Activated CD8-positive, alpha-beta memory T cell treated with anti-CD3 and anti-CD28 coated beads for 48 hours (primary cell): ENCODE measurements at places on chromosomes 7 and 10.
A peak's percentile ranks its signal among the peaks of the same experiment; 100 is the strongest.

DNA sequence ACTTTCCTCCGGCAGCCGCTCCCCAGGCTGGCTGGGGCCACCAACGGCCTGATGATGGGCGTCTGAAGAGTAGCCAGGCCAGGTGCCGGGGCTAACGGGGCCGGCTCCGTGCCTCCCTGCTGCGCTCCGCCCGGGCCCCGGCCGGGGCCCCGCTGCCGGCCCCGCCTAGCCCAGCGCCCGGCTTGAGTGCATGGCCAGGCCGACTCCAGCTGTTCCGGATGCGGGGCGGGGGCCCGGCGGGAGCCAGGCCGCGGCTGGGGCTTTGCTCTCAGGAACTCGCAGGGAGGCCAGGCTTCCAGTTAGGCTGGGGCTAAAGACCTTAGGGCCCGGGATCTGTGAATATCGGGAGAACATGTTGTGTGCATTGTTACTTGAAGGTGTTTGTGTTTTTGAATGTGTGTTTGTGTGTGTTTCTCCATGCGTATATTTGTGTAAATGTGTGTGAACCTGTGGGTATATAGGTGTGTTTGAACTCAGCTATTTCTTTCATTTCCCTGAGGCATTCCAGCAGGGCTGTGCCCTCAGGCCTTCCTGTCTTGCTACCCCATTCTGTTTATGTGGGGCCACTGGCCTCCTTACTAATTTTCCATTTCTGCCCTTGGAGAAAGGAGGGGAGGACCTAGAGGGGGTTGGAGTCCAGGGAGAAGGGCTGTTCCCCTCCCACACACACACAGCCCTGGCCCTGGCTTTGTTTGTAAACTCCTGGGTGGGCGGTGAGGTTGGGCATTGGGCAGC is 1.1 kb upstream of the LBX1 start:
- DNase-seq = no peak

DNA sequence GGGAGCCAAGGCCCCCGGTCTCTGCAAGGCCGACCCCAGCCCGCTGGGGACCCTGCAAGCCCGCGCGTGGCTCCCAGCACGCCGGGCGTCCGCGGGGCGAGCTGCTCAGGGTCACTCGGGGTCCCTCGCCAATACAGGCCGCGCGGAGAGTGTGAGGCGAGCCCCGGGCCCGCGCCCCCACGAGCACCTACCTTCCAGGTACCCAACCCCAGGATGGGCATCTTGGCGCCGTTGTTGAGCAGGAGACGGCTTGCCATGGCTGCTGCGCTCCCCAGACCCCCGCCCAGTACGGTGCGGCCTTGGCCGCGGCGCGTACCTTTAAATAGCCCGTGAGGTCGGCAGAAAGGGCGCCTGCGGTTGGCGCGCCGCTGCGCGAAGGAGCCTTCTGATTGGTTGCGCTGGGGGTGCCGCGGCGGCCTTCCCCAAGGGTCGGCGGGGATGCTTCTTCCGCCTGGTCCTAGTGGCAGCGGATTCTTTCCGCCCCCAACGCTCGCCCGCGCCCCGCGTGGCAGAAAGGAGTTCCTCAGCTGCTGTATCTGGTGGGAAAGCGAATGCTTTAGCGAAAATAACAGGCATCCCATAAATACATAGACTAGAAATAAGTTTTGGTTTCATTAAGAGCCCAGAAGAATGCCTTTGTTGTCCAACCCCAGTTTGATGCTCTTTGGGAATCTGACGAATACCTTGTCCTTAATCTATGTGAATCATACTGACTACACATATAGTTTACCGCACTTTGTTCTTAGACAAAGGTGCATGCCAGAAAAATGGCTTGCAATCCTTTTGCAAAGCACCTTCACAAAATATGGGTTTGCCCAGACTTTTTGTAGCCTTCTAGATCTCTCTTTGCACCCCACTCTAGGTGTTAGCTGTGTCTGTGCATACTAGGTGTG is at the start of gene AKR1B1:
AKR1B1 (minus strand) TSS at position 295 of the 893 bp plus-strand sequence; CDS start at position 257, 38 bp downstream.
- peak; percentile 83 for DNase-seq

GRCh38 chr10:5514226-5514850 is 10.4 kb upstream of the CALML3 start:
- DNase-seq = no peak

GRCh38 chr10:34538281-34538829 is 276.7 kb downstream of the PARD3 start:
- DNase-seq = no peak

- no peak for DNase-seq
Observed at GRCh38 chr10:86793696-86794095, 37.3 kb downstream of the BMPR1A start.

- DNase-seq = no peak
Observed at GRCh38 chr7:74395745-74396311, 57.9 kb upstream of the GTF2IRD1 start.

DNA sequence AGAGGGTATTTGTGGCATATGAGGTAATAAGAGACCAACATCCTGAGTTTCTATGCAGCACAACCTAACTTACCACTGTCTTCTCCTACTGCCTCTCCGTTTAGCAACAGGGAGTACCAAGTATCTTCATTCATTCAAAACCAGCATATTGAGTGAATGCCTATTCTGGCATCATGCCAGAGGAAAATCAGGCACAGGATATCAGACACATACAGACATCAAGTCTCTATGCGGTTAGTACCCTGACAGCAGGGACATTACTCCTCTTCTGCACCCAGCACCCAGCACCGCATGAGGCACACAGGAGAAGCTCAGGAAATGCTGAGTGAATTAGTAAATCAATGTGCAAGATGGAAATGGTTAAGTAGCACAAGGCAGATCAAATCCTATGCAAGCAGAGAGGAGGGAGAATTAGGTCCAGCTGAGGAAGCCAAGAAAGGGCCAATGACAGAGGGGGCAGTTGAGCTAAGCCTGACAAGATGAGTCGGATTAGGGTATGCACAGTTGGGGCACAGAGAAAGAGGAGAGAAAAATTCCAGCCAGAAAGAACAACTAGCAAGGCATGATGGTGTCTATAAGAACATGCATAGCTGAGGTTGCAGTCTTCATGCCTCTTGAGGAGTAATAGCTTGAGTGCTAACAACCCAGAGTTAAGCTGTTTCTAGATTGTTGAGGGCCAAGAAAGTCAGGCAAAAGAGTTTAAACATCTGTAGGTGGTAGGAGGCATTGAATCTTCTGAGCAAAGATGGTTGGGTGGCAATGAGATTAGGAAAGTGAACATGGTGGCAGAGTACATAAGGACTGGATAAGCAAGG is 146.0 kb downstream of the PLXNA4 start:
- no peak for DNase-seq

DNA sequence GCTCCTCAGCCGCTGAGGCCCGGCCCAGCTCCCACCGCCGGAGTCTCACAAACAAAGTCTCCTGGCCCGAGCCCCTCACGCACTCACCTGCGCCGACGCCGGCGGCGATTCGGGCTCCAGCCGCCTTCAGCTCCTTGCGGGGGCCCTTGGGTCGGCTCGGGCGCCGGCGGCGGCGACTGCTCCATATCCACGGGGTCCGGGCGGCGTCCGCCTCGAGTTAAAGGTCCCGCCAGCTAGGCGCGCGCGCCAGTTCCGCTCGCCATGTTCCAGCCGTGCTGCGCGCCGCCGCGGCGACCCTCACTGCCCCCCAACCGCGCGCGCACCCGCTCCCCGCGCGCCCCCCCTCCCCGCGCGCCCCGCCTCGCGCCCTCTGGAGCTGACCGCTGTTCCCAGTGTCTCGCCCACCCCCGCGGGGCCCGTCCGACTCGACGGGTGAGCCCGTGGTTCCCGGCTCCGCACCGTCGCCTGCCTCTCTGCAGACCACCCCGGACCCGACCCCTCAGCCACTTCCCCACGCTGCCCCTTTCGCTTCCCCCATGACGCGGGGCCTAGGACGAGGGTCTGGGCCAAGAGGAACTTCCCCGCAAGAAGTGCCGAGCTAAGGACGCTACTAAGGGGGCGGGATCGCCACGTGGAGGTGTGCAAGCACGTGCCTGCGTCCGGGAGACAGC is 396.1 kb downstream of the ZNF33B start:
- no peak for DNase-seq

DNA sequence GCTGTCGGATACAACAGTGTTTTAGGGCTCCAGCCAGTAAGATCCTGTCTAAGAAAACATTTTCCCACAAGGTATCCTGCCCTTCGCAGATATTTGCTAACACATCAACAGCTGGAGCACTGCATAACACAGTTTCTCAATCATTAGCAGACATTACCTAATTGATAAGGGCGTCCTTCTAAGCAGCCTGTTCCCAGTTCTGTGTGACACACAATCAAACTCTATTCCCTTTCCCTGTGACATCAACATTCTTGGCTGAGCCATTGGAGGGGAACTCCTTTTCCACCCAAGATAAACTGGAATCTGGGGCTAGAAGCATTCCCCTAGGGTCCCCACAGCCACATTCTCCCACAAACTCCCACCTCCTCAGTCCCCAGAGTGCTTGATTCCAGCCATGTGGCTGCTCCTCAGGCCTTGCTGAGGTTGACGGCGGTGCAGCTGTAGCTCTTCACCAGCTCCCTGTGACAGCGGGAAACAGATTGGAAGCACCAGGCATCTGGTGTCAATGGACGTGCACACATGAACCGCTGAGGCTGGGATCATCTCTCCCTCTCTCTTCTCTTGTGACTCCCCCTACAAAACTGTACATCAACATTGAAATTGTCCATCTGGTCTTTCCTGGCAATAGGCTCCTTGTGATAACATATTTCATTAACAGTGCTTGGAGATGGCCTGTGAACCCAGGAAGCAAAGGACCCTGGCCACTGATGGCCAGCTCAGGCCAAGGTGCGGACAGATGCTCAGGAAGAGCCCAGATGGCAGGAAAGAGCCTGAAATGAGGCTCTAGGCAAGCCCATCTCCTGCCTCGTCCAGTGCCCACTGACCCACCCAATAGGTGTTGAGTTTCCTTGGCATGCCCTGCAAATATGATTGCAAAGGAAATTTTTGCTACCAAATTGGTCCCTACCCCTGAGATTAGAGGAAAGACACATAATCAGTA is 131.1 kb upstream of the TBX20 start:
- no peak for DNase-seq

DNA sequence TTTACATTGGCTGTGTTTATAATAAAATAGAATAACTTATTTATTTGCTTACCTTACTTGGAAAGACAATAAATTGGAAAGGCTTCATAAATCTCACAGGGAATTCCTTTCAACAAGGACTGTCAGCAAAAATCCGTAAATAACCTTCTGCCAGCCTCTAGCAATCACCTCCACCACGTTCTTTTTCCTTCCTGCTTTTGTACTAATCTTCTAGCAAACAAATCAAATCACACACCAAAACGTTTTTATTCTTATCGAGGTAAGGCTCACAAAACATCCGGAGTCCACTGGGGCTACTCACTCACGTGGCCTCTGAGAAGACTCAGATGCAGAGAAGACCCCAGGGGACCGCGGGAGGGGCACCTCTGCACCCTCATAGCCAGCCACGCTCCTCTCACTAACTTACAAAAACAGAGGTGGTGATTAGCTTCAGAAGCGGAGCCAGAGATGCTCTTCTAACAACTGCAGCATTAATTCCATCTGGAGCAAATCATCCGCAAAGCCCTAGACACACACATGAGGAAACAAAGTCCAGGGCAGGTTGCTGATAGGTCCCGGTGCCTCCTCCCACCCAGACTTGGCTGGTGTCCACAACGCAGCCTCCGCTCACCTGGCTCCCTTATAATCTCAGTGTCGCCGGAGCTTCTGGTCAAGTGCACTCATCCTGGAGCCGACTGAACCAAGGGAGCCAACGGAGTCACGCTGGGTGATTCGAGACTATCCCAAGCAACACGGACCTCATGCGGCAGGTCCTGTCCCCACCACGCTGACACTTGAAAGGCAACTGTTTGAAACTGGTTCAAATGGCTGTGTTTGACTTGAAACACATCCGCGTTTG is 22.5 kb downstream of the CTBP2 start:
- DNase-seq = no peak

GRCh38 chr7:155124706-155125105 is 54.6 kb downstream of the HTR5A start:
- no peak for DNase-seq

GRCh38 chr10:97121041-97121440 is 64.7 kb downstream of the SLIT1 start:
- no peak for DNase-seq

DNA sequence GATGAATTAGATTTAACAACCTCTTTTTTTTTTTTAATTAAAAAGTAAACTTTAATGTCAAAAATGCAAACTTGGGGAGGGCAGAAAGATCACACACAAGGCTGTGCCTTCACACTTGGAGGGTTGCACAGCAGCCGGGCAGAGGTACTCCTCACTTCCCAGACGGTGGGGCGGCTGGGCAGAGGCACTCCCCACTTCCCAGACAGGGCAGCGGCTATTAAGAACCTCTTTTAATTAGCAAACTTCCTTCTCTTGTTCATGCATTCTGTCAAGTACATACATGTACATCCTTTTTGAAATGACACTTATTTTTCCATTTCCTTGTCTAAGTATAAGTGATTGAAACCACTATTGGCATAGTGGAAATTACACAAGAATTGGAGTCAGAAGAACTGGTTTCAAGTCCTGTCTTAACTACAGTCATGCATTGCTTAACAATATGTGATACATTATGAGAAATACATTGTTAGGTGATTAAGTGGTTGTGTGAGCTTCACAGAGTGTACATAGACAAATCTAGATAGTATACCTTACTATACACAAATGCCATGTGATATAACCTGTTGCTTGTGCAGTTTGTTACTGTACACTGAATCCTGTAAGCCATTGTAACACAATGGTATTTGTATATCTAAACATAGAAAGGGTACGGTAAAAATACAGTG is 26.5 kb downstream of the BTRC start:
- no peak for DNase-seq

DNA sequence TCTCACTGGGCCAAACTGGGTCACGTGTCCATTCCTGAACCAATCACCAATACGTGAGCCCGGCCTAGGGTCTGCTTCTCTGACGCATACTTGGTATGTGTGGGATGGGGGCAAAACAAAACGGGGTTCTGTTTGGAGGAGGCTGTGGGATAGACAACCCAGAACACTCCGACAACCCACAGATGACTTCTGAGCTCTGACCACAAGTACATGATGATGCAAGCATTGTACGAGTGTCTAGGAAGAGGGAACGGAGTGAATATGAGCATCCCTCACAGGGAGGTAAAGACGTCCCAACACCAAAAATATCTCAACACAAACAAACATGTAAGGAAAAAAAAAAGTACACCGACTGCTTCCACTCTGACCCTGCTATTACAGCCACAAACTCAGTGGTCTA is 5.6 kb downstream of the DAGLB start:
- no peak for DNase-seq

DNA sequence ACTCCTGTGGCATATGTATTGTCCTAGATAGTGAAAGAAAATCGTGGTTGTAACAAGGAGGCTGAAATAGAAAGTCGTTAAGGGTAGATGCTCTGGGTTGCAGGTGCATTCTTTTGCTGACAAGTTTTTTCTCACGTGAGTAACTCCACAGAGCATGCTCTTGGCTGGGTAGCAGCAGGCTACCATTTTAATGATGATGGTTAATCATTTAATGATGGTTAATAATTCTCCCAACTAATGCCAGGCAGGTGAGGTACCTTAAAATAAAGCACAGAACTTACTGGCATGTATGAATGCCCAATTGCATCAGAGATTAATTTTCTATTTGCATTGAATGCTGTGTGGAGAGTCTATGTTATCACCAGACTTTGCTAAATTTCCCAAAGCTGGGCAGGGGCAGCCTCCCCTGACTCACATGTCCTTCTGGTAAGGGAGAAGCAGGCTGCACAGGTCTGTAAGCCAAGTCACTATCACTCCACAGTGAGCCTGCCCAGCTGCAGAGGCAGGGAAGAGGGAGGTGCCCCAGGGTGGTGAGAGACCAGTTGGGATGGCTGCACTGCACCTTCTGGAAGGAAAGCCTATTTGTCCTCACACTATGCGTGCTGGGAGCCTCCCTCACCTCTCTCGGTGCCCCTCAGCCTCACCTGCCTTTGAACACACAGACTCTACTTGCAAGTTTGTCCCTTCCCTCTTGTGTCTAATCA is 287.0 kb upstream of the IGFBP3 start:
- no peak for DNase-seq
